ENCODE measurements at places on chromosomes 1 and 21. TPM values are rescaled to one million over a fixed set of nuclear protein-coding genes. Genes with fewer than 3 reads are reported as not detected.

DNA sequence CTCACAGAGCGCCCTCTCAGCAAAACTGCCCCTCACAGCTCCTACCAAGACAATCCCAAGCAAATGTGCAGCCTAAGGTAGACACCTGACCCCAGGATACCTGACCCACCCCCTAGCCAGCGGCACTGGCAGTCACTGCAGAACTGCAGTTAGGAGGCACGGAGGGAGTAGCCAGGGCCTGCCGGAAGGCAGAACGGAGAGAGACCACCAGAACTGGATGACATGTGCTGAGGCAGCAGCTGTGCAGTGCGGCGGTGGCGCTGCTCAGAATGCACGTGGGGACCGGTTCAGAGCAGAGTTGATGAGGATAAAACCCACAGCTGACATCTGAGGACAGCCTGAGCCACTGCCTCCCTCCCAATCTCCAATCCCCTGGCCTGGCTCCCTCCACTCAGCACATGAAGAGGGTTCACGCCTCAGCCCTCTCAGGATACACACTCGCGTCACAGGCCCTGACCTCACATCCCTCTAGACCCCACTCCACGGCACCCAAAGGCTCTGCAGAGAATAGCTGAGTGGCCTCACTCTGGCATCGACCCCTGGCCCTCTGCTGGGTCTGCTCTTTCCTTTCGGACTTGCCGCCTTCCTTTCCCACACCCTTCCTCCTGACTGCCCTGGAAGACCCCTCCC, 29.6 kb downstream of the UBE2G2 start:
- peak; percentile 86 for DNase-seq

LRRC41 gene
- total RNA-seq: 70.0 TPM

GRCh38 chr1:2400950-2401649, 9.5 kb downstream of the RER1 start:
- no peak for DNase-seq

DNA sequence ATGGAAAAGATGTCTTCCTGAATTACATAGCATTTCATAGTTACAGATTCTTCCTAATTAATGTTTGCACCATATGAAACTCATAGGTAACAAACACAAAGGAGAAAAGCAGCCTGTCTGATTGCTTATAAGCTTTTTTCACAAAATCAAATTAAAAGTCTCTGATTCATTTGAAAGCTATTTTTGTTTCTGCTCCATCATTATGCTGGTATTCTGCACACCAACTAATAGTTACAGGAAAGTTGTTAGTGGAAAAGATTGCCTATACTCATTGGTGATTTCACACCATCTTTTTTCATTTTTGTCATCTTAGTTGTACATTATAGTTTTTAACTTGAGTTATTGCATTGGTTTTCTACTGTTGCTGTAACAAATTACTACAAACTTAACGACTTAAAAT, 70.0 kb downstream of the PRKAA2 start:
- no peak for DNase-seq

DNA sequence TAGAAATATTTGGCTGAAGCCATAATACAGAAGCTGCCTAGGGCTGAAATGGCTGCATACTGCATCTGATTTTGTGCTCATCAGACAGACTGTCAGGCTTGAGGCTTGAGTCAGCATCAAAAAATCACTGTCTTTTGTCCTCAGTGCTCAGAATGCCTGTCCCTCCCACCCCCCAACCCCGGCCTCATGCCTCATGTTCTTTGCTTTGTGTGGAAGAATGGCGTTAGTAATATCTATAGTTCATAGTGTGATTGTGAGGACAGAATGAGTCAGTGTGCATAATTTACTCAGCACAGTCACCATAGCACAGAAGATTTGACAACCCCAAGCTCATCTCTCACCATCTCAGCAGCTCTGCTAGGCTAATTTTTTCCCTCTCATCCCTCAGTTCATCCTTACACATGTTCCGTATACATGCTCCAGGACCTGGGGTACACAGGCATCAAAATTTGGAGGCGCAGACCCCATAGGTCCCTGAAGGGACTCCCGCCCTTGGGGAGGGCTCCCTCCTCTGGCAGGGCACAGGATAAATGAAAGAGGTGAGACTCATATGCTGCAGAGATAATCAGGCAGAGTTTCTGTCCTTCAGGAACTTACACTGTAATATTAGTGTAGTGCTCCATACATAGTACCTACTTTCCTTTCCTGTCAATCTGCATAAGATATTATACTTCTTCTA, 159.1 kb upstream of the C8B start:
- no peak for DNase-seq

GRCh38 chr1:246573491-246573890, 7.2 kb downstream of the CNST start:
- no peak for DNase-seq

TTLL7 gene
- 8.8 TPM for total RNA-seq

GRCh38 chr1:58888833-58889232, 105.0 kb upstream of the JUN start:
- no peak for DNase-seq

DNA sequence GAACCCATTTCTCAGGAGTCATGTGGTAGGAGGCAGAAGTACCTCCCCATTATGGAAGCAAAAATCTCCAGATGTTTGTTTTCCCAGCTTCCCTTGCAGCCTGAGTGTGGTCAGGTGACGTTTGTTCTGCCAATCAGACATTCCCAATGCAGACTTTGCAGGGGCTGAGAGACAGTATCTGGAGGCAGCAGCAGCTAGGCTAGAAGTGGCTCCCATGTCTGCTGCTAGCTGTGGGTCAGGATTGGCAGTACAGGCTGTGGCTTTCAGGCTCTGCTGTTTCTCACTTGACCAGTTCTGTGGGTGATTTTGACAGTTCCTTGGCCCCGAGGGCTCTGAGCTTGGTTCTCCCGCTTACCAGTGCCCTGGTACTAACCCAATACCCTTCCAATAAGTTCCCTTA, 58.6 kb upstream of the NBPF3 start:
- DNase-seq: no peak

DNA sequence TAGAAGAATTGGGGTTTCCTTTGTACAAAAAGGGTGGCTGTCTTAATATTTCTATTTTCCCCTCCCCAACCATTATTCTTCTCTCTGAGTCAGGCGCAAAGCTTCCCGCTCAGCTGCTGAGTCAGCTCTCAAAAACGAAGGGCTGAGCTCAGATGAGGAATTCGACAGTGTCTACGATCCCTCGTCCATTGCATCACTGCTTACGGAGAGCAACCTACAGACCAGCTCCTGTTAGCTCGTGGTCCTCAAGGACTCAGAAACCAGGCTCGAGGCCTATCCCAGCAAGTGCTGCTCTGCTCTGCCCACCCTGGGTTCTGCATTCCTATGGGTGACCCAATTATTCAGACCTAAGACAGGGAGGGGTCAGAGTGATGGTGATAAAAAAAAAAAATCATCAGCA, 3.0 kb upstream of the TUFT1 start:
- DNase-seq: no peak

- no peak for DNase-seq
Measured at GRCh38 chr1:156553860-156554485, 18.4 kb downstream of the IQGAP3 start.

- DNase-seq: no peak
Measured at GRCh38 chr1:162172311-162173102, 103.0 kb downstream of the NOS1AP start.

- DNase-seq: no peak
Measured at GRCh38 chr1:8874230-8875201, 4.0 kb downstream of the ENO1 start.

AKNAD1 gene
- not detected for total RNA-seq

DNA sequence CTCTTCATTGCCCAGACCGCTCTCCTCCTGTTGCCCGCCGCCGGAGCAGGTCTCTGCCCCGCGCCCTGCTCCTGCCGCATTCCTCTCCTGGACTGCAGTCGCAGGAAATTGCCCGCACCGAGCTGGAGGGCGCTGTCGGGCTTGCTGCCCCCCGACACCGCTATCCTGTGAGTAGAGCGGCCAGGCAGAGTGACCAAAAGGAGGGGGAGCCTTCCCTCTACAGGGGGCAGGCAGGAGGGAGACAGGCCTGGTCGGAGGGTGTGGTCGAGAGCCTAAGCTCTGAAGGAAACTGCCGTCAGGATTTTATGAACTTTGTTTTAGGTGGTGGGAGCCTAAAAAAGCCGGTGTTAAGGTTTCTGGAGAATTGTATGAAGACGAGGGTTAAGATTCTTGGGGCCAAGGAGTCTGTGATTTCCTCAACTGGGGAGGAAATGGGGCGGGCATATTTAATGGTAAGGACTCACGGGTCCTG, 517 bp downstream of the LRIG2 start:
- no peak for DNase-seq

DNA sequence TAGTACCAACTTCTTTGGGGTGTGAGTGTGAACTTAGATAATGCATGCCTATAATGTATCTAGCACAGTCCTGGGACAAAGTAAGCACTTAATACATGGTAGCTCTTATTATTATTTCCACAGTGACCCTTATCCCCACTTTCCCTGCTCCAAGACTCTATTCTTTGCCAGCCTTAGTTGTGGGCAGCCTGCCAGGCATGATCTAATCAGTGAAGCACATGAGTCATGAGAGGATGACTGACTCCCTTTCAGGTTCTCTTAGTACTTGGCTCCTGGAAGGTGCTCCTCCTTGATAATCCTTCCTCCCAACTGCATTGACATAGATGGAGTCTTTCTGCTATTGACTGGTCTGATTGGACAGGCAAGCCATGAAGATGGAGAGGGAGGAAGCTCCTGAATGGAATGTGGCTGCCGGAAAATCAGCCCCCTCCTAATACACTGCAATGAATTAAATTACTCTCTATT, 17.4 kb upstream of the GNG12 start:
- DNase-seq: peak; percentile 92

DNA sequence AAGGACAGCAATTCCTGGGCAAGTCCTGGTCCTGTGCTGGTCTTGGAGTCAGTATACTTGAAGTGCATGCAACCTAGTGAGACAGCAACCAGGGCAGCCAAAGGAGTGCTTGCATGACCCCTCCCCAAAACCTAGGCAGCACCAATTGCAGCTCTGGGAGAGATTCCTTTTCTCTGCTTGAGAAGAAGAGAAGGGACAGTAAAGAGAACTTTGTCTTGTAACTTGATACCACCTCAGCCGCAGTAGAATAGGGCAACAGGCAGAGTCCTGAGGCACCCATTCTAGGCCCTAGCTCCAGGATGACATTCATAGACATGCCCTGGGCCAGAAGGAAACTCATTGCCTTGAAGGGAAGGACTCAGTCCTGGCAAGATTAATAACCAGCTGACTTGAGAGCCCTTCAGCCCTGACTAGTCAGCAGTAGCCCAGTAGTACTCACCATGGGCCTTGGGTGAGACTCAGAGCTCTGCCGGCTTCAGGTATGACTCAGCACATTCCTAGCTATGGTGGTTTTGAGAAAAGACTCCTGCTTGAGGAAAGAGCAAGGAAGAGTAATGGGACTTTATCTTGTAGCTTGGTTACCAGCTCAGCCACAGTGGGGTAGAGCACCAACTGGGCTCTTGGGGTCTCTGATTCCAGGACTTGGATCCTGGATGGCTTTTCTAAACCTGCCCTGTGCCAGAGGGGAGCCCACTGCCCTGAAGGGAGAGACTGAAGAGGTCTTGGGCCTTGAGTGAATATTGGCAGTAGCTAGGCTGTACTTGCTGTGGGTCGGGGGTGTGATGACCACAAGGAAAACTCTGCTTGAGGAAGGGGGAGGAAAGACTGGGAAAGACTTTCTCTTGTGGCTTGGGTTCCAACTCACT, 51.7 kb upstream of the ACADM start:
- no peak for DNase-seq

VCAM1 gene
- total RNA-seq: 27.3 TPM

MMP23B gene
- total RNA-seq: 17.2 TPM

C1orf141 gene
- not detected for total RNA-seq

GRCh38 chr1:176879784-176880620, 284.5 kb downstream of the ASTN1 start:
- no peak for DNase-seq

HES3 gene
- not detected for total RNA-seq

- DNase-seq: no peak
Measured at GRCh38 chr1:59063501-59063900, 233.4 kb upstream of the FGGY start.

LMNA gene
- 901 TPM for total RNA-seq

DNA sequence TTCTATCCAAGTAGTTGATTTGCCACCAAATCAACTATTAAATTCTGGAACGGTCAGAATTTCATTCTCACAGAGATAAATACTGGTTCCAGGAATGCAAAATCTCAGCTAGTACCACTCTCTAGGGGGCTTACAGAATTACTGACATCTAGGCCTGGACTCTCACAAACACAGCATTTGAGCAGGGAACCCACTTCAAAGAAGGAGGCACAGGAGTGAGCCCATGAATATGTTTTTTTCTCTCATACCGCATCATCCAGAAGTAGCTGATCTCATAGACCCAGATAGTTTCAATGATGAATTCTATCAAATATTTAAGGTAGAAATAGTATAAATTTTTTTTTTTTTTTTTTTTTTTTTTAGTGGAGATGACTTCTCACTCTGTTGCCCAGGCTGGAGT, 32.1 kb downstream of the S1PR1 start:
- no peak for DNase-seq

DNA sequence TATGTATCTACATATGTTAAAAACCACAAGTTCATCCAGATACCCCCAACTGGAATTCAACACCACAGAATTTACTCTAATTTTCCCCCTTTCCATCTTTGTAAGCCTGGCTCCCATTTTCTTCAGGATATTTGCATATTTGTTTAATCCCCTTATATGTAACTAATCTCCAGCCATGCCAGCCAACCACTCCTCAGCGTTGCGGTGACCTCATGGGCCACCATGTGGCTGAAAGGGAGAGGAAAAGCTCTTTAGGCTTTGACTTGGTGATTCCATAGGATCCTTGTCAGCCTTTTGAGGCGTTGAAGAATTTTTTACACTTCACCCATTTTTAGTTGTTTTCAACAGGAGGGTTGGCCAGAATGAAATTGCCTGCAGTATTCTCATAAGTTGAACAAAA, 10.0 kb downstream of the CLDN19 start:
- DNase-seq: no peak

TMEM61 gene
- total RNA-seq: not detected

DNA sequence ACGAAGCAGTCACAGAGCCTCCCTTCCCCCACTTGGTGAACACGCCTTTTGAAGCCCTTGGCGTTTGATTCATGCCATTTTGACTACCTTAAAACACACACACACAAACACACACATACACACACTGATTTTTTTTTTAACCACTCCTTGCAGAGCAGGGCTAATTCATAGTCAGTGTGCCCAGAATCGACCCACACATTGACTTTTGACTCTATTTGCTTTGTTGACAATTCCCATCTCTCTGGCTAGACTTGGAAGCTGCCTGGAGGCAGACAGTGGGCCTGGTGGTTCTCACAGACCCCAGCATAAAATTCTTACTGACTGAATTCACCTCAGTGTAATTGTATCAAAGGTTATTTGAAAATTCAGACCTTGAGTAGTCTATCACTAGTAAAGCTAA, 30.3 kb downstream of the CAPN8 start:
- DNase-seq: no peak

DIRAS3 gene
- total RNA-seq: 0.74 TPM

GRCh38 chr1:3652548-3653285, 401 bp downstream of the TP73 start:
- DNase-seq: no peak
